ENCODE measurements at places on chromosomes 12 and 14. TPM values are rescaled to one million over a fixed set of nuclear protein-coding genes. Genes with fewer than 3 reads are reported as not detected.

- DNase-seq: no peak
These were observed 4.2 kb downstream of the BAG5 start for GRCh38 chr14:103558071-103558882.

GRCh38 chr14:65187421-65188049, 85.2 kb upstream of the MAX start:
- DNase-seq: no peak

GRCh38 chr12:3216726-3217682, 139.8 kb downstream of the TSPAN9 start:
- DNase-seq: no peak

- no peak for DNase-seq
These were observed 347.5 kb upstream of the SFSWAP start for GRCh38 chr12:131363393-131363792.

GRCh38 chr12:55024575-55024974, 4.8 kb downstream of the NEUROD4 start:
- no peak for DNase-seq

DNA sequence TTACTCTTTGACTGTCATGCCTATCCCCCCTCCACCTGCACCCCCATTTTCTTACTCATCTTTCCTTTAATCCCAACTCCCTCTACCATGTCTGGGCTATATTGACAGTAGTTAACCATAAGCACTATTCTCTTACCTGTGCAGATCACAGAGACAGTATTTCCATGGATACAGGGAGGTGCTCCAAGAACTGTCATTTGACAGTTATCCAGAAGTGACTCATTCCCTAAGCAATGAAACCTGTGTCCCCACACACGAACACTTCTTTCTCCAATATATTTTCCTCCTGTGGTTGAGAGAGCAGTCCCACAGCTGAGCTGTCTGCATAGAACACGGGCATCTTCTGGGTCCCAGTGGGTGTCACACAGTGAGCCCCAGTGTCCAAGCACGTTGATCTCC, 68.8 kb downstream of the CD163L1 start:
- no peak for DNase-seq

GRCh38 chr14:44941591-44941990, 20.2 kb downstream of the KLHL28 start:
- no peak for DNase-seq

DNA sequence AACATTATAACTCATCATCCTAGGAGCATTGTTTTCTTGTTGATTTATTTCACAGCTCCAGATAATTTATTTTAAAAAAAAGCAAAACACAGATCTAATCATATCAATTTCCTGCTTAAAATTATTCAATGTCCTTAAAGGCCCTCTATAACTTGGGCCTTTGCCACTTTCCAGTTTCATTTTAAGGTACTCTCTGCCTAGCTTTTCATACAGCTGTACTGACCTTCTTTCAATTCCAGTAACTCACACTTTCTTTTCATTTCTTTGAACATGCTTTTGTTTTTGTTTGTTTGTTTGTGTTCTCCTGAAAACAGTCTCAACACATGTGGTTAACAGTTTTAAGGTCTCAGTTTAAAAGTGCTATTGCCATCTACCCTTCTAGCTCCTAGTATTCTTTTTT, 281.9 kb downstream of the ACSS3 start:
- DNase-seq: no peak

- no peak for DNase-seq
These were observed 92.2 kb downstream of the APAF1 start for GRCh38 chr12:98737322-98737712.

Gene BRF1
- total RNA-seq: 20.5 TPM

Gene COX6A1
- total RNA-seq: 300 TPM

Gene NTS
- total RNA-seq: 0.20 TPM

Gene INHBC
- 51.9 TPM for total RNA-seq
